ENCODE measurements at places on chromosomes 3 and 15.

DNA sequence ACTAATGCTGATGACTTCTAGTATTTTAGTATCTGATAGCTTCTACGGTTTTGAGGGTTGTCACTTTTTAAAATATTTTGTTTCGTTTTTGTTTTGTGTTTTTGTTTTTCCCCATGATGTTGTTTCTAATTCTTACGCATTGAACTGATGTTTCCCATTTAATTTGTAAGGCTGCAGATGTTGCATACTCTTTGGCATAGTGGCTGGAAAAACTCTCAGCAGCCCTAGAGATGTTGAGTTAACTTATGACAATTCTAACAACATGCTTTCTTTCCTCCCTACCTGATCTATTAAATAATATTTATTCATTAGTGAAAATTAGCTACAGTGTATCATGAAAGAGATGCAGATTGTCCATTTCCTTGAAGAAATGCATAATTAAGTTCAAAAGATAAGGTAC, 559.3 kb upstream of the GRM7 start:
- DNase-seq = no peak

GRCh38 chr15:23503576-23503975, 56.5 kb upstream of the GOLGA6L2 start:
- no peak for DNase-seq

- no peak for DNase-seq
These were observed 32.3 kb downstream of the PSTPIP1 start for GRCh38 chr15:77027111-77027696.

DNA sequence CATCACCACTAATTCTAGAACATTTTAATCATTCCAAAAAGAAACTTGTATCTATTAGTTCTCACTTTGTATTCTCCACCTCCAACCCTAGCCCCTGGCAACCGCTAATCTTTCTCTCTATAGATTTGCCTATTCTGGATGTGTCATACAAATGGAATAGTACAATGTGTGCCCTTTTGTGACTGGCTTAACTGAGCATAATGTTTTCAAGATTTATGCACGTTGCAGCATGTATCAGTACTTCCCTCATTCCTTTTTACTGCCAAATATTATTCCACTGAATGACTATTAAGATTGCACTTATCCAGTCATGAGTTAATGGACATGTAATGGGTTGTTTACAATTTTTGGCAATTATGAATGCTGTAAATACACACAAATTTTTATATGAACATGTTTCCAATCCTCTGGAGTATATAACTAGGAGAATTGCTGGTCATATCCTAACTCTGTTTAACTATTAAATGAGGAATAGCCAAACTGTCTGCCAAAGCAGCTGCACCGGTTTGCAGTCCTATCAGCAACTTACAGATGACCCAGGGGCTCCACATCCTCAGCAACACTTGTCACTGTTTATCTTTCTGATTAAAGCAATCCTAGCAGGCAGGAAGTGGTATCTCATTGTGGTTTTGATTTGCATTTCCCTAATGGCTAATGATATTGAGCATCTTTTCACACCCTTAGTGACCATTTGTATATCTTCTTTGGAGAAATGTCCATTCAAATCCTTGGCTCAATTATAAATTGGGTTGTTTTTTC, 42.9 kb downstream of the DCUN1D1 start:
- DNase-seq = no peak

DNA sequence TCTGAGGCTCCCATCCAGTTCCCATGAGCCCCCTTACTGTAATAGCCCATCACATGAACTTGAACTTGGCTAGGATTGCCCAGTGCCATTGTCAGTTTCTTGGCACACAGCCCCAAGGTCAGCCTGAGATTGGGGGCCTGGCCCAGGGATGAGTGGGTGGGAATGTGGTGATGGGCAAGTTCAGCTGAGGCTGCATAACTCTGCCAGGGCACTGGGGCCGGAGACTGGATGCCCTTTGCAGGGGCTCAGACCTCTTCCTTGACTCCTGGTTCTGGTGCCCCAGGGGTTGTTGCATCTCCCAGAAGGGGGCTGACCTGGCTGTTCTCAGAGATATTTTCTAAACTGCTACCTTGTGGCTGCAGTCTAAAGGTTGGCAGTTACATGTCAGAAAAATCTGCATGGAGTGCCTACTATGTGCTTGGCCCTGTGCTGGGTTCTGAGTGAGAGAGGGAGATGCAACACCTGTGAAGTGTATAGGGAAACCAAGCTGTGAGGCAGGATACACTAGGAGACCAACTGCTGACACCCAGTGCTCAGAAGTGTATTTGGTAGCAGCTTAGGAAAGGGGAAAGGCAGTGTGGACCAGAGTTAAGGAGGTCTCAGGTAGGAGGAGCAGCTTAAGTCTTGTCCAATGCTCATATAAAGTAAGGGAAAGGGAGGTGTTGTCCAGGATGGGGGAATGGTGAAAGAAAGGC, 74.8 kb upstream of the PRR23C start:
- no peak for DNase-seq

DNA sequence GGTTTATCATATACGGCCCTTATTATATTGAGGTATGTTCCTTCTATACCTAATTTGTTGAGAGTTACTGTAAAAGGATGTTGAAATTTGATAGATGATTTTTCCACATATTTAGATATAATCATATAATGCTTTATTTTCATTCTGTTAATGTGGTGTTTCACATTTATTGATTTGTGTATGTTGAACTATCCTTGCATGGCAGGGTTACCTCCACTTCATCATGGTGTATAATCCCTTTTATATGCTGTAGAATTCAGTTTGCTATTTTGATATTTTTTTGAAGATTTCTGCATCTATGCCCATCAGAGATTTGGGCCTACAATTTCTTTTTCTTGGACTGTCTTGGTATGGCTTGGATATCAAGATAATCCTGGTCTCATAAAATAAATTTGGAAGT, 355.5 kb downstream of the EDEM1 start:
- no peak for DNase-seq

GRCh38 chr3:38480093-38480445, 16.1 kb upstream of the EXOG start:
- DNase-seq = no peak

GRCh38 chr3:49769286-49769915, 16.9 kb downstream of the IP6K1 start:
- DNase-seq = no peak

- DNase-seq = no peak
These were observed 20.8 kb upstream of the CFAP161 start for GRCh38 chr15:81113204-81113657.

DNA sequence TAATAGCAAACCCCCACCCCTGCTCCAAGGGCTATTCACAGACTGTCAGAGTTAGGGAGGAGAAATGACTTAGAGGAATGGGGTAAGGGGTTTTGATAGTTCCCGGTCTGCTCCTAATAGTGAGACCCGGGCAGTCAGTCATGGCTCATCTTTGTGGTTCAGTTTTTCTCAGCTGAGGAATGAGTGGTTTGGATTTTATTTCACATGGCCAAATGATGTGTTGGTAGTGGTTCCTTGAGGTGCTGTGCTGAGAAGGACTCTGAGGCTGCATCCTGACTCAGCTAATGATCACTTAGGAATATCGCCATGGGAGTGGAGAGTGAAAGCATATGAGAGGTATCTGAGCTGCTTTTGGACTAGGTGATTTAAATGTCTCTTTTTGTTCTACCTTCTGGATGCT, 80.2 kb downstream of the LPP start:
- DNase-seq = no peak

DNA sequence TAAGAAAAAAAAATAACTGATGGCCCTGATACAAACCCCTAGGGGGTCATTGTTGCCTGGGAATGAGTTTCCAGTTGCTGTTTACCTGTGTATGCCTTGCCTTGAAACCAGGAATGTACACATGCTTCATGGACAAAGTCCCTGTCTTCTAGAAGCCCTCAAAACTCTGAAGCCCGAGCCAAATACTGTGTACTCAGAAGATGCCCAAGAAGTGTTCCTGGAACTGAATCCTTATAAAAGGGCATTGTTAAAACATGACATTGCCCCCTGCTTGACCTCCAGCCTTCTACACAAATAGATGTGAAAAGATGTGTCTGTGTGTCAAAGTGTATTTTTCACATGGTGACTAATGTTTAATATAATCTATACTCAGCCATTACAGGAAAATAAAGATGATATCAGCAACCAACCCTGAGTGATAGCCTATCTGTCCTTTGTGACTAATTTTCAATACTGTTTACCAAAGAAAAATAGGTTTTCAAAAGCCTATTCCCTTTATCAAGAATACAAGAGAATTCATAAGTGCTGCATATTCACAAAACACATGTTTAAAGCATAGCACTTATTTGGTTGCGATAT, 325.9 kb downstream of the MECOM start:
- DNase-seq = no peak

- DNase-seq = no peak
These were observed 1371.6 kb downstream of the NSUN3 start for GRCh38 chr3:95434491-95434890.

DNA sequence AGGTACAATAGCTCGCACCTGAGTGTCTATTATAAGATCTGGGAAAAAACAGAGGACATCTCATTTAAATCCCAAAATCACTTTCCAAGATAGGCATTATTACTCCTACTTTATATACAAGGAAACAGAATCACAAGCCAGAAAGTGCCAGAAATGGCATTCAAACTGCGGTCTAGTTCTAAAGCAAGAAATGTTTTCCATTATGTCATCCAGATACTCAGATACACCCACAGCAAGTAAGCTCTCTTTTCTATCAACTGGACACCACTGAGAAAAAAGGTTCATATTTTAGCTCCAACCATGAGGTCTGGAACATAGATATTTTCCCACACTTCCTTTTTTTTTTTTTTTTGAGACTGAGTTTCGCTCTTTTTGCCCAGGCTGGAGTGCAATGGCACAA, 8.1 kb downstream of the SLC33A1 start:
- no peak for DNase-seq

GRCh38 chr3:165827883-165828282, 9.3 kb downstream of the BCHE start:
- no peak for DNase-seq

DNA sequence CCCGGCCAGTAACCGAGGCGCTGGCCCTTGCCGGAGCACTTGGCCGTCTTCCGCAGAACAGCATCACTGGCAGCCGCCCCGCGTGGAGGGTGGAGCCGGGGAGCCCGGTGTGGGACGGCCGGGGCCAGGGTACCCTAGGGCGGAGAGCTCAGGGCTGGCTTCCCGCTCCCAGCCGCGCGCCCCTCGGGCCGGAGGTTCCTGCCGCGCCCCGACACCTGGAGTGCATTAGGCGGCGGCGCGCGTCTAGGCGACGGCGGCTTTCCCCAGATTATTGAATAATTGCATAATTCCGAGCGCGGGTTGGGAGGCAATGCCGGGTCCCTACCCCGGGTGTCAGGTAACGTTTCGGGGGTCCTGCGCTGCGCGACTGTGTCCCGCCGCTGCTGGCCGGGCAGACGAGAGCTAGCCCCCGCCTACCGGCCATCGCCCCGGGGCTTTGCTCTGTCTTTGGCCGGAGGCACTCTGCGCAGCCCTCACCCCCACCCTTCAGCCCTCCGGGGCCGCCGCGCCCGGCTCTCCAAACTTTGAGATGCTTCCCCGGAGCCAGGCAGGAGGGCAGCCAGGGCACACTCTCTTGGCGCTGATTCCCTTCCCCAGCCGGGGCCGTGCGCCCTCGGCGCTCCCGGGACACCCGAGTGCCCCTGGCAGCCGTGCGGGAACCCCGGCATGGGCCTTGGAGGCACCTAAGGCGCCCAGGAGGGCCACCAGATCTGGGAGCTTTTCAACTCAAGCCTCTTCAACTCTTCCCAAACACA, 749 bp downstream of the ITGA11 start:
- DNase-seq = no peak

All from activated T-helper 1 cell treated with Interleukin-2 at 50 U/mL for 16 hours (primary cell).